Right ventricle myocardium inferior (tissue), 1 donor: ENCODE measurements at places on chromosomes 6 and 20. TPM values are rescaled to one million over a fixed set of nuclear protein-coding genes. Genes with fewer than 3 reads are reported as not detected.
A peak's percentile ranks its signal among the peaks of the same experiment; 100 is the strongest.

KIAA0408 gene
- total RNA-seq: 3.2 TPM

OR2B6 gene
- total RNA-seq: not detected

DNA sequence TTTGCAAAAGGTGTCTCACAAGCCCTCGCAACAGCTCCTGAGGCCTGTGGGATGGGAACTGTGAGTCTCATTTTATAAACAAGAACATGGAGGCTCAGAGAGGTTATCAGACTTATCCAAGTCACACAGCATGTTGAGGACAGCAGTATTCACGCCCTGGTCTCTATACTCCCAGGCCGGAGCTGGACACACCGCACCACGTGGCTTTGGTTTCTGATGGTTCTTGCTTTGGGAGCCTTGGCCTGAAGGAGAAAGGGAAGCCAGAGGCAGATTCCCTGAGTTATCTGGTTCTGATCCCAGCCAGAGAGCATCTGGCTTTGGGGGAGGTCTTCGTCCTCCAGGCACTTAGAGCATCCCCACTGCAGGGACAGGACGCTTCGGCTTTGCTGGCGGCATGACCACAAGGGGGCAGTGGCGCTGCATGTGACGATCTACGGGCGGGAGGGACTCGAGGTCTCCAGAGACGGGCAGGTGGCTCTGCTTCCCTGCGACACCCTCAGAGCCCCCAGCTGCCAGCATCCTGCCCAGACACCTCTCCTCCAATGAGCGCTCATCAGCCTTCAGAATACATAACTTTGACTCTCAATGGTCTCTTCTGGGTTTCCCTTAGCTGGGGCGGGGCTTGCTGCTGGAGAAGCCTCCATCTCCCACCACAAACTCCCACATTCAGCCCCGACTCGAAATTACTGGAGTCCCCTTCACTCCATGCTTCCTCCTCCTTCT is 51.4 kb upstream of the SAYSD1 start:
- DNase-seq: peak; percentile 86

DNA sequence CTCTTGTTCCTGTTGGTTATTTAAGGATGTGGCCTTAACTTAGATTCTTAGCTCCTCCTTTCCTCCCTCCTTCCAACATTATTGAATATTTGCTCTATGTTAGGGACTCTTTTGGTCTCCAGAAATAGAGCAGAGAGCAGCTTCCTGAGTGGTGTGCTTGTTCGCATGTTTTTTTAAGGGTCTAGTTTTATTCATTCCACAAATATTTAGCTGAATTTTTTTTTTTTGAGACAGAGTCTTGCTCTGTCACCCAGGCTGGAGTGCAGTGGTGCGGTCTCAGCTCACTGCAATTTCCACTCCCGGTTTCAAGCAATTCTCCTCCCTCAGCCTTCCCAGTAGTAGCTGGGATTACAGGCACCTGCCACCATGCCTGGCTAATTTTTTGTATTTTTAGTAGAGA is 169.2 kb downstream of the ZFAND3 start:
- no peak for DNase-seq

GRCh38 chr6:166351715-166352285 is 9.5 kb upstream of the SFT2D1 start:
- no peak for DNase-seq

- no peak for DNase-seq
These were observed 114.4 kb downstream of the SLC23A2 start for GRCh38 chr20:4886771-4887527.

DNA sequence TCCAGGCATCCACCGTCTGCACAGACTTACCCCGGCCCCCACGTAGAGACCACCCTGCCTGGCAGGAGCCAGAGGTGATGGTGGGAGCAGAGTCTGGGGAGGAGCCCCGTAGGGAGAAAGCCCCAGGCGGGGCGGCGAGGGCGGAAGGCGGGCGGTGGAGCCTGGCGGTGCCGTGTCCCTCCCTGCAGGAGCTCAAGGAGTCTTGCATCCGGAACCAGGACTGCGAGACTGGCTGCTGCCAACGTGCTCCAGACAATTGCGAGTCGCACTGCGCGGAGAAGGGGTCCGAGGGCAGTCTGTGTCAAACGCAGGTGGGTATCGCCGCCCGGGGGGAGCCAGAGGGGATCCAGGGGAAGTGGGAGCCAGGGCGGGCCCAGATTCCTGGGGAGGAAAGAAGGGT is 6.0 kb downstream of the CLPSL1 start:
- DNase-seq: no peak

- DNase-seq: no peak
These were observed 11.9 kb downstream of the DIDO1 start for GRCh38 chr20:62914436-62914835.

- DNase-seq: no peak
These were observed 93.8 kb upstream of the BCLAF1 start for GRCh38 chr6:136383268-136383937.
